Amniotic epithelial cell (primary cell): ENCODE measurements at places on chromosomes 4 and X.

DNA sequence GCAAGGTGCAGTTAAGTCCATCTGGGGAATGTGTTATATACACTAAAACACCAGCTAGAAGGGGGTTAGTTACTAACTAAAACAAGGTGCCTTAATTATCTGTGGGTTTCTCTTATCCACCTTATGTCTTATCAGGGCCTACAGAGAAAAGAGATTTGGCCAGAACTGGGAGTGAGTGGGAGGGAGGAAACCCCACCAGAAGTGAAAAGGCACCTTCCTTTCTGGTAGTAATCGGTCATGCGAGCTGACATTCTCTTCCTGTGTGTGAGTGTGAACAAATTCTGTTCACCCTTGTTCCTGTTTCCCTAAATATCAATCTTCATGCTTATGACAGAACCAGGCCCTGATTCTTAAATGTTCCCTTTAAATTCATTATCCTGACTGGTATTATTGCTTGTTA, 43.5 kb downstream of the SRPX2 start:
- DNase-seq: no peak

DNA sequence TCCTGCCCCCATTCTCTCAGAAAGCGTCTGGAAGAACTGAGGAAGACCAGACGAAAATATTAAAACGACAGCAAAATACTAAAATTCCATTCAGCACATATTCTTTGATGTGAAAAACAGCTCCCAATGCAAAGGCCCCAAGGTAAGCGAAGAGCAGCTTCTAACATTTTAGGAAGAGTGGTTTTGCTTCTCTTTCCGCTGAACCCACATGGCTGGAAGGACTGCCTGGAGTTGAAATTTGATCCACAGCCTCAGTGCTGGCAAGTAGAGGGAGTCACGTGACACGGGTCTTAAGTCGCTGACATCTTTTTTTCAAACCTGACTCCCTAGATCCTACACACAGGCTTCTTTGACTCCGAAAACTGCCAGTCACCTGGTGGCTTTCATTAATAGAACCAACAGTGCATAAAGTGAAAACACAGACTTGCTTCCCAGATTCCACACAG, at the start of gene FAM13A:
TSS of gene FAM13A (minus strand) at position 233 of the 446 bp plus-strand sequence. CDS start at position 12, 221 bp downstream.
- DNase-seq: peak; percentile 97

- DNase-seq: peak; percentile 22
These were observed 133.4 kb downstream of the ATG4A start for GRCh38 chrX:108224727-108225621.

GRCh38 chrX:24493740-24494581, 28.9 kb downstream of the PDK3 start:
- DNase-seq: no peak

DNA sequence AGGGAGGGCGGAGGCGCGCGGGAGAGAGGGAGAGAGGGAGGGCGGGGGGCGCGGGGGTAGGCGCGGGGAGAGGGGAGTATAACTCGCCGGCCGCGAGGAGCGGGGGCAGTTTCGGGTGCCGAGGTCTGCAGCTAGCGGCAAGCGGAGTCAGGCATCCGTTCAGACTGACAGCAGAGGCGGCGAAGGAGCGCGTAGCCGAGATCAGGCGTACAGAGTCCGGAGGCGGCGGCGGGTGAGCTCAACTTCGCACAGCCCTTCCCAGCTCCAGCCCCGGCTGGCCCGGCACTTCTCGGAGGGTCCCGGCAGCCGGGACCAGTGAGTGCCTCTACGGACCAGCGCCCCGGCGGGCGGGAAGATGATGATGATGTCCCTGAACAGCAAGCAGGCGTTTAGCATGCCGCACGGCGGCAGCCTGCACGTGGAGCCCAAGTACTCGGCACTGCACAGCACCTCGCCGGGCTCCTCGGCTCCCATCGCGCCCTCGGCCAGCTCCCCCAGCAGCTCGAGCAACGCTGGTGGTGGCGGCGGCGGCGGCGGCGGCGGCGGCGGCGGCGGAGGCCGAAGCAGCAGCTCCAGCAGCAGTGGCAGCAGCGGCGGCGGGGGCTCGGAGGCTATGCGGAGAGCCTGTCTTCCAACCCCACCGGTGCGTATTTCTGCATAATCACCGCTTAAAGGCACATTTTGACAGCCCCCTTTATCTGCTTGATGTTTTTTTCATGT, at the start of gene POU4F2:
TSS of gene POU4F2 (plus strand) at position 108 of the 720 bp plus-strand sequence. CDS start at position 356, 248 bp downstream.
- no peak for DNase-seq

DNA sequence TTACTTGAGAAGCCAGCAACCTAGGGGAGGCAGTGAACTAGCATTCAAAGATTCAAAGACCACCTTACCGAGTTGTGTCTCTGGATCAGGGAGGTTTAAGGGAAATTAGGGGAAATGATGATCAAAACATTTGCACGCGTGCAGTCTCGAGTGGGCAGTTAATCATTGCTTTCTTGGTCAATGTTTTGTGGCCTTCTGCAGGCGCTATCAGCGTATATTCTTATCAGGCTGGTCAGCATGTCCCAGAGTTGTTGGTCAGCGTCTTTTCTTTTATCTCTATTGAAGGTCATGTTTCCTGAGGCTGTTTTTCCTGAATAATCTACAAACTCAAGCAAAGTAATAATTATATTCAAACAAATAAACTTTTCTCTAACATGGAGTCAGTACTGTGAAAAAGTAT, 84.0 kb upstream of the ZNF81 start:
- no peak for DNase-seq

DNA sequence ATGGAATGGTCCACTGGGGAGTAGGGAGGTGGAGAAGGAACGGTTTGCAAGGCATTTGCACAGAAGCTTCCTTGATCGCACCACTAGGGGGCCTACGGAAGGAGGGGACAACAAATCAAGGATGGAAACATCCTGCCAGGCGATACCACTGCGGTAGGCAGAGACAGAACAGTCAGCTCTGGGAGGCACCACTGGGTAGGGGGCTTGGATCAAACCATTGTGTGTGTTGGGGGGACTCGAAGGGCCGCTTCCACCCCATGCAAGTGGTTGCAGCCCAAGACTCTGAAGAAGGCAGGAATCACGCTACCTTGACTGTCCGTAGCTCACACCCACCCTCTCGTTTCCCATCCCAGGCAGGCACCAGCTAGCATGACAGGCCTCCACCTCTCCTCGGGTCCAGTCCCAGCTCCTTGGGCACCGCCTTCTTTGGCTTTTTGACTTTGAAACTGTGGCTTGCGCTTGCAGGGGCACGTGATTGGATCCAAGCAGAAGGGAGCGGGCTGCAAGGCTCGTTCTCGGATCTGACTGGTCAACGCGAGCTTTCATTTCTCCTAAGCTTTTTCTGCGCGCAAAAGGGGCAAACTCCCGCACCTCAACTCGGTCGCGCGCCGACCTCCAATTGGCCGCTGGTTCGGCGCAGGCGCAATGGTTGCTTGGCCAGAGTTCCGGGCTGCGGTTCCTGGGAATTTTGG, 28.4 kb downstream of the GAGE1 start:
- DNase-seq: no peak

DNA sequence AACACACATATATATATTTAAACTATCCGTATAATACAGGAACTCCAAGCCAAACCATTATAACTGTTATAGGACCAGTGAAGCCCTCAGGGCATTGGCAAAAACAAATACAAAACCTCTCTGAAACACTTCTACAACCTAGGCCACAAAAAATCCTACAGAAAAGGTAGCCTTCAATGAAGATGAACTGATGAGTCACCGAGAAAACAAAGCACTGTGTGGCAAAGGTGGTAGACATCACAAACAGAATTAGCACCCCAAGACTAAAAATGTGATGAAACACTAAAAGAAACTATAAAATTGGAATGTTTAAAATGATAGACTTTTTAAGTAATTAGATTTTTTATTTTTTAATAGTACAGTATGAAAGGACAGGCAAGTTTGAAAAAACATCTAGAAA, 5.5 kb upstream of the HSPA4L start:
- no peak for DNase-seq

GRCh38 chrX:129983575-129984110, 1.2 kb downstream of the BCORL1 start:
- no peak for DNase-seq

GRCh38 chr4:11483046-11483445, 54.4 kb upstream of the HS3ST1 start:
- DNase-seq: peak; percentile 16

DNA sequence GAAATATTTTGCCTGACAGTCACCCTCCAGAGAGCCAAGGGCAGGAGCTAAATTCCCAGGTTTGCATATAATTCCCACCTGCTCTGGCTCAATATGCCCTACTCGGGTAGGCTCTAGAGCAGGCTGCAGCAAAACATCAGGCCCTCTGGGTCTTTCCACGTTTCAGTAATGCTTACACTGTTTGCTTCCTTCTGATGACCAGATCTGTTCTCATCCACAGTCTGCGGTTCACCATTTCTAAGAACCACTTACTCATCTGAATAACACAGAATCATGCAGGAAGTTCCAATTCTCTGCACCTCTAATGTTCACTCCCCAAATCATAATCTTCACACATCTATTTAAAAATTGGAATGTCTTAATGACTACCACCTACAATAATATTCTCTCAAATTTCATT, 141.4 kb downstream of the PPP3CA start:
- DNase-seq: peak; percentile 82

DNA sequence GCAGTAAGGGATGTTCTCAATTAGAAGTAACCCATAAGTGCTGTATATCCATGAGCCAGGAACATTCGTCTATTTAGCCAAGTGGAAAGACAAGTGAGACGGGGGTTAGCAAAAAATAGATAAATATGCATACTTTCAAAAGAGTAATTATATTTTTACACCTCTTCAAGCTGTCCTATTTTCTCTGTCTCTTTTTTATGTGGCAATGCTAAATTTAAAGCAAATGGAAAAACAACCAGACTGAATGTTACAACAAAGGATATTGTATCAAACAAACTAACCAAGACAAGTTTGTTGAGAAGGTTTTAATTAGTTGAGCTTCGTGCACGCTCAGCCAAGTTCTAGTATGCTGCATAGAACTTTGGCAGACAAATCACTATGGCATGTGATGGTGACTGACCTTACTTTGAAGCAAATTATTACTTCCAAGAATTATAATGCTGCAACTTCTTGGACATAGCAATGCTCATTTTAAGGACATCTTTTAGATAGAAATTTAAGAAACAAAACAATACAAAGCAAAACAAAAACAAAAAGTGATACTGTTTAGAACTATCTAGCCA, 61.4 kb upstream of the TMEM150C start:
- DNase-seq: no peak
